ENCODE measurements at places on chromosomes 16 and 17. TPM values are rescaled to one million over a fixed set of nuclear protein-coding genes. Genes with fewer than 3 reads are reported as not detected.

IGFALS gene
- polyA plus RNA-seq, result 1.9 TPM

VKORC1 gene
- polyA plus RNA-seq, result 48.7 TPM

ATP6V0A1 gene
- polyA plus RNA-seq, result 47.7 TPM

SLC5A2 gene
- 2.8 TPM for polyA plus RNA-seq

SLFN12L gene
- 1.2 TPM for polyA plus RNA-seq

CALB2 gene
- 0.78 TPM for polyA plus RNA-seq

CMTM2 gene
- 1.3 TPM for polyA plus RNA-seq

CNGB1 gene
- 0.43 TPM for polyA plus RNA-seq

NAGS gene
- polyA plus RNA-seq, result 1.6 TPM

TBC1D3I gene
- 0.87 TPM for polyA plus RNA-seq

MT3 gene
- polyA plus RNA-seq, result 13.1 TPM

ZNF423 gene
- 0.52 TPM for polyA plus RNA-seq

CBX2 gene
- polyA plus RNA-seq, result 4.4 TPM

ATP1B2 gene
- 1.3 TPM for polyA plus RNA-seq

NDUFAF8 gene
- polyA plus RNA-seq, result 47.1 TPM

CAPNS2 gene
- polyA plus RNA-seq, result 1.7 TPM

NUDT7 gene
- polyA plus RNA-seq, result 20.5 TPM

KRT31 gene
- 6.4 TPM for polyA plus RNA-seq

TNFSF12 gene
- polyA plus RNA-seq, result 21.3 TPM

NKD1 gene
- 0.98 TPM for polyA plus RNA-seq

IGF2BP1 gene
- 0.07 TPM for polyA plus RNA-seq

PRAC2 gene
- 0.07 TPM for polyA plus RNA-seq

RAB34 gene
- polyA plus RNA-seq, result 81.9 TPM

EMP2 gene
- polyA plus RNA-seq, result 11.7 TPM

ABCA3 gene
- polyA plus RNA-seq, result 8.6 TPM

KRTAP4-5 gene
- polyA plus RNA-seq, result not detected

LGALS9C gene
- polyA plus RNA-seq, result 0.37 TPM

AATK gene
- 1.9 TPM for polyA plus RNA-seq

CTRB2 gene
- 0.59 TPM for polyA plus RNA-seq

HP gene
- polyA plus RNA-seq, result 16.9 TPM

GGNBP2 gene
- 119 TPM for polyA plus RNA-seq

SAMD14 gene
- 0.62 TPM for polyA plus RNA-seq

TMEM114 gene
- 0.34 TPM for polyA plus RNA-seq

ANKRD13B gene
- polyA plus RNA-seq, result 2.2 TPM

SNX20 gene
- polyA plus RNA-seq, result 25.0 TPM

TRAF7 gene
- polyA plus RNA-seq, result 23.9 TPM

OSGIN1 gene
- 3.8 TPM for polyA plus RNA-seq

TEX14 gene
- 0.46 TPM for polyA plus RNA-seq

SPN gene
- polyA plus RNA-seq, result 49.3 TPM

NPIPB13 gene
- polyA plus RNA-seq, result 10.1 TPM

ABCA8 gene
- 1.6 TPM for polyA plus RNA-seq

MSLN gene
- 2.6 TPM for polyA plus RNA-seq

CHST5 gene
- 0.11 TPM for polyA plus RNA-seq

ABCC12 gene
- polyA plus RNA-seq, result 0.02 TPM
